Lower lobe of right lung (tissue), 2 donors: ENCODE measurements at places on chromosomes 5 and 9.

- DNase-seq: no peak
Observed at GRCh38 chr5:32217886-32218396, 43.8 kb upstream of the GOLPH3 start.

- DNase-seq: peak; percentile 79
Observed at GRCh38 chr5:138068742-138069600, 14.9 kb upstream of the WNT8A start.

- no peak for DNase-seq
Observed at GRCh38 chr5:84378961-84379360, 5.7 kb downstream of the EDIL3 start.

GRCh38 chr5:124652514-124652819 lies 94.0 kb downstream of the ZNF608 start:
- DNase-seq: no peak

- no peak for DNase-seq
Observed at GRCh38 chr9:108474356-108474755, 381.4 kb downstream of the ACTL7B start.

DNA sequence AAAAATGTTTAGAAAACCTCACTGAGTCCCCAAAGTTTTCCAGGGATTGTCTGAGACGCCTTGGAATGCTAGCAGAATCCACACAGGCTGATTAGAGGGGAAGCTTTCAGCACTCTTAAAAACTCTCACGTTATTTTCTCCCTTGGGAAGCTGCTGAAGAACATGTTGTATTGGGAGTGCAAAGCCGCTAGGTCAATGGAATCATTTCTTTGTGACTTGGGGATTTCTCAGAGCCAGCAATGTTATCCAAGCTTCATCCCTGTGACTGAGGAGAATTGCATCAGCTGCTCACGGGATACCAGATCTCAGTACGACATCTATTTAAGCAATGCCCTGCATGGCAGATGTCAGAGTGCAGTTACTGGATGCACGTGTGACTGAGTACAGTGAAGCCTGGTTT lies 426.4 kb upstream of the MPDZ start:
- no peak for DNase-seq

GRCh38 chr5:67094476-67095300 lies 101.9 kb downstream of the CD180 start:
- no peak for DNase-seq

- DNase-seq: no peak
Observed at GRCh38 chr9:87850391-87850790, 32.3 kb upstream of the SPATA31E1 start.

- DNase-seq: no peak
Observed at GRCh38 chr9:4422495-4422894, 67.8 kb upstream of the SLC1A1 start.

- DNase-seq: no peak
Observed at GRCh38 chr9:94638335-94639060, 820 bp downstream of the FBP1 start.

DNA sequence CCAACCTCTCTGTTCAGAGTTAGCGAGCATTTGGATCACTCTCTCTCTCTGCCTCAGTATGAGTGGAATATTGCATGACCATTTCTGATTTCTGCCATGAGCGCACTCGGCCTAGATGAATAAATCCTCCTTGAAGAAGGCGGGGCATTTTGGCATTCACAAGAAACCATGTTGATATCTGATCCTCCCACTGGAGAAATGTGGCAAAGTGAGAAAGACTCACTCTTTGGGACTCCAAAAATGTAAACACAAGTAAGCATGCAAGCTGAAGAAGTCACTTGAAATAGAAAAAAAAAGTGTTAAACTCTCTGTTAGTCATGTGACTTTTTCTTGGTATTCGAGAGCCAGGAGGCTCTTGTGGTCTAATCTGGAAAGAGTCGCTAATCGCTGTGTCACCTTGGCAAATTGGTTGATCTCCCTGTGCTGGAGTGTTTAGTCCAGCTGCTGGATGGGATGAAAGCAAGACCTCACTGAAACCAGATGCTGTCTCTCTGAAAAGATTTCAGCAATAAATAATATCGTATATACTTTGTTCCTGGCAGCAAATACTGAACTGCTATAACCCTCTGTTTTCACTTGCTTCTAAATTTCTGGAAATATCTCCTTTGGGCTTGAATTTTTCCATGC lies 95.5 kb downstream of the GHR start:
- no peak for DNase-seq

DNA sequence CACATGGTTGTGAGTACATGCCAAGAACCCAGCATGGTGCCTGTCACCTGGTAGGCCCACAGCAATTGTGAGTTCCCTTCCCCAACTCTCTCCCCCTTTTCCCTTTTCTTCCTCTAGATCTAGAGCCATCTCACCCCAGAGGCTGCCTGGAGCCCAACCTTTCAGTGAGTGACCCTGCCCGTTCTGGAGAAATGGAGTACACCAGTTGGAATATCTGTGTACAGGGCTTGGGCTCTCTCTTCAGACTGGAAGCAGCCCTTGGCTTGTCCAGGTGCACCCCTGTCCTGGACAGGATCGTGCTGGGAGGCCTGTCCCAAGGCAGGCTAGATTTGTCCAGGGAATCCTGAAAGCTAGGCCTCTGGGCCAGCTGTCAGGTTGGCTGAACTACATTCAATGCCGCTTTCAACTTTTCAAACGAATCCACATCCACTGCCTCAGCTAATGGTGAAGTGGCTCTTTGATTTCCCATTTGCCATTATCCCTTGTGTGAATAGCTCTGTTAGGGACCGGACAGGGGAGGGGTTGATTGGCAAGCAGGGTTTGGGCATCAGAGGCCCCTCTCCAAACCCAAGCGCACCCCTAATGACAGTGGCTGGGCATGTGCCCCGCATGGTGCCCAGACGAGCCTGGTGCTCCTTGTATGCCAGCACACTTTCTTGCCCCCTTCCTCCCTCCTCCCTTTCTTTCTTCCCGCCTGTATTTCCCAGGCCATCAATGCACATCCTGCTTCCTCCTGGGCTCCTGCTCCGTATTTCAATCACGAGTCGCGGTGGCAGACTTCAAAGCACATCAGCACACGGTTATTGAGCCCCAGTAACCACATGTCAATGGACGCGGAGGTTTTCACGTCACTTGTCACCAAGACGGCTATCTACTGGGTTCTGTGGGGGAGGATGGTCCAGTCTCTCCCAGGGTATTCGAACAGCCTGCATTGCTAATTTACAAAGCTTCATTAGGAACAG lies 211.2 kb downstream of the DAB2IP start:
- DNase-seq: no peak

GRCh38 chr9:4538107-4538506 lies 47.8 kb downstream of the SLC1A1 start:
- DNase-seq: no peak

- no peak for DNase-seq
Observed at GRCh38 chr5:23385036-23385435, 122.4 kb upstream of the PRDM9 start.

DNA sequence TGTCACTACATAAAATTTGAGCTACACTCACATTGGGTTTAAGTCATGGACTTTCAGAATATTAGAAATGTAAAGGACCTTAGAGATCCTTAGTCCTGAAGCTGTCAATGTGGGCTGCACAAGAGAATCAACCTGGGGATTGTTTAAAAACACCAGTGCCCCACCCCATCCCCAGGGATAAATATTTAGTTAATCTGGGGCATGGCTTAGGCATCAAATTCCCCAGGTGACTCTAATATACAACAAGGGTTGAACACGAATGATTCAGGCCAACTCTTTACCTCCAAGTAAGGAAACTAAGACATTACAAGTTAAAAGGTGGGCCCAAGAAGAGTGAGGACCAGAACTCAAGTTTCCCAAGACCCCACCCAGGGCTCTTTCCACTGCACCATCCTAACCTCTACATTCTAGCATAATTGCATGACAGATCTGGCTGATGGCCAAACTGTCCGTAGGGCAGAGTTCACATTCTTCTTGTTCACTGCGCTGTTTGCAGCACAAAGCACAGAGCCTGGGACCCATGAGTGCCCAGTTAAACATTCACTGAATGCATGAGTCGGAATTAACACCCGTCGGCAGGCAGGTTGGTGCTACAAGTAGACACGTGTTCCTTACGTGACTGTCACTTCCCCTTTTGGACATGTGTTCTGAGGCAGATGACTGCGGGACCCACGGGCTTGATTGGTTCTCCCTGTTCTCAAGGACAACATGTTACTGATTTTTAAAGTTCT lies 25.2 kb downstream of the CYFIP2 start:
- no peak for DNase-seq

GRCh38 chr9:134488331-134489280 lies 153.0 kb upstream of the COL5A1 start:
- no peak for DNase-seq

DNA sequence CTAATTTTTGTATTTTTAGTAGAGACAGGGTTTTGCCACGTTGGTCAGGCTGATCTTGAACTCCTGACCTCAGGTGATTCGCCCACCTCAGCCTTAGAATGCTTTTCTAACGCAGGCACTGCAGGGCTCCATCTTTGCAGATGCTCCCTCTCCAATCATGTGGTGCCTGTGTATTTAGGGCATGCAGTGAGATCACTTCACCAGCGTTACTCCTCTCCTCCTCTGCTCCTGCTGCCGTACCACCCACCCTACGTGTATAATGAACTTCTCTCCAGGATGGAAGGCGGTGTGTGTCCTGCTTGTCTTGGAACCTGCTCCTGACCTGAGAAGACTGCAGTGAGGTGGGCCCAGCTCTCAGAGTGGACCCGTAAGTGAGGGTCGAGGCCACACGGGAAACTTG lies 13.6 kb upstream of the CFAP157 start:
- no peak for DNase-seq

DNA sequence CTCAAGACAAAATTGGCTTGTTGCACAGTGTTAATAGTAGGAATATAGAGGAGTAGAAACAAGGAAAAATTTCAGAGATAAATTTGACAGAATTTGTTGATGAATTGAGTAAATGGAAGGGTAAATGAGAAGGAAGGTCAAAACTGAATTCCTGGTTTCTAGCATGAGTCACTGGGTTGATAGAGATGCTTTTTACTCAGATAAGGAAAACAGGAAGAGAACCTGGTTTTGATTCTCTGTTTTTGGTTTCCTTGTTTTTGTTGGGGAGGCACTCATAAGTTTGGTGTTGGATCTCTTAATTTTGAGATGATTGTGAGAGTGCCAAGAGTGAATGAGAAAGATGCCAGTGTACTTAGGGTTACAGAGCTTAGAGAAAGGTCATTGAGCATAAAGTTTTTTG lies 7.1 kb downstream of the LRRC70 start:
- no peak for DNase-seq

DNA sequence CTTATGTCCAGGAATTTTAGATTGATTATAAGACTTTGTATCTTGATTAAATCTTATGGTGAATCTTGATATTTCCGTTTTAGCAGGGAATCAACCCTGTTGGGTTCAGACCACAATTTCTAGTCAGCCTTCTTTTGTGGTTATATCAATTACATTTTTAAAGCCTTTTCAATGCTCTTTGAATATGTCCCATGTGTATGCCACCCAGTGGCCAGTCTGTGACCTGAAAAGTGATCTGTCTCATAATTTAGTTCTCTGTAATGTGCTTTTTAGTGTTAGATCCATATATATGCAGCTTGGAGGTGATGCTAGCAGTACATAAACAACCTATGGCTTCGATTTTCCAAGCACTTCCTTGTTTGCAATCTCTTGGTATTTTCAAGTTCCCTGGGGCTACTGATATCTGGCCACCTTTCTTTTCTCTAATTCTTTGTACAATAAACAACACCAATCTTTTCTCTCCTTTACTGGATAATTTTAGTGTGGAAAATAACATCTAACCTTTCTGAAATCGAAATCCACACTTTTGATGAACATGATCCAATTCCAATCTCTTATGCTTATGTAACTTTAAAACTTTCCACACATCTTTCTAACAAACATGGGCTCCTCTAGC lies 28.8 kb downstream of the PDE8B start:
- no peak for DNase-seq

DNA sequence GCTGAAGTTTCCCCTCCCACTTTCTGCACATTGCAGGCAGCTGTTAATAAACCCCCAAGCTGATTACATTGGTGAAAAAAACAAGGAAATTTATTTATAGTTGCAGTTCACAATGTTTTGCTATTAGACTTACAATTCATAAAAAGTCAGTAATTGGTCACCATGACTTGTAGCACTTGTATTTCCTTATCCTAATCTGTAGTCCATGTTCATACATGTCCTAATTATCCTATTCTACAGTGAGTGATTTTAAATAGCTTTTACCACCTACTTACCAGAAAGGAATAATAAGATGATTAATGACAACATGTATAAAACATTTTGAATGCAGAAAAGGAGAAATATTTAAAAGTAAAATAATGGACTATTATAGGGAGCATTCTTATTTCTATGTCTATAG lies 760.0 kb upstream of the RIOK2 start:
- no peak for DNase-seq

DNA sequence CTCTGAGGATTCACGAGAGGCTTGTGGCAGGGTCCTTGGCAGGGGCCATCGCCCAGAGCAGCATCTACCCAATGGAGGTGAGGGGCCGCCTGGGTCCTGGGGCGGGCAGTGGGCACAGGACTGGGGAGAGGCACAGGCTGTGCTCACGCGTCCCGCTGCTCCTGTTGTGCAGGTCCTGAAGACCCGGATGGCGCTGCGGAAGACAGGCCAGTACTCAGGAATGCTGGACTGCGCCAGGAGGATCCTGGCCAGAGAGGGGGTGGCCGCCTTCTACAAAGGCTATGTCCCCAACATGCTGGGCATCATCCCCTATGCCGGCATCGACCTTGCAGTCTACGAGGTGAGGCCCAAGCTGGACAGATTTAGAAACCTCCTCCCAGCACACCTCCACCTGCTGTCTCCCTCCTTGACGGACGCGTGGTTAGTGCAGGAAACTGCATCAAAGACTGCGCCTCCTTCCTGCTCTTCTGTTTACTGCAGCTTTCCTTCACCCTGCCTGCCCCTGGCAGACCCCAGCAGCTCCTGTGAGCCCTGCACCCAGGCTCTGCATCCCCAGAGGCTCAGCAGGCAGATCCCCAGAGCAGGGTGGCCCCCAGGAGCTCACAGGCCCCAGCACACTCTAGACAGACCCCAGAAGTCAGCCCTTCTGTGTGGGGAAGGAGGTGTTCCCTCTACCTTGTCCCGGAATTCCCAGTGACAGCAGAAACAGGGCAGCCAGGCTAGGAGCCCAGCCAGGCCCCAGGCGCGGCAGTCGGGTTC lies 21.2 kb downstream of the PTGES2 start:
- DNase-seq: peak; percentile 44

GRCh38 chr5:159539678-159540077 lies 209.4 kb upstream of the IL12B start:
- no peak for DNase-seq
